Stimulated activated CD4-positive, alpha-beta T cell treated with anti-CD3 and anti-CD28 coated beads, Interleukin-12 subunit alpha, Interleukin-12 subunit beta, amount 100 ng/mL, for 24 hours (primary cell): ENCODE measurements at places on chromosomes 3 and 15.

GRCh38 chr3:47113669-47114365, 50.1 kb downstream of the SETD2 start:
- DNase-seq: no peak

- no peak for DNase-seq
These were observed 19.7 kb upstream of the ANO10 start for GRCh38 chr3:43641306-43642114.

- DNase-seq: no peak
These were observed 154.5 kb upstream of the BNIP2 start for GRCh38 chr15:59843609-59844008.

DNA sequence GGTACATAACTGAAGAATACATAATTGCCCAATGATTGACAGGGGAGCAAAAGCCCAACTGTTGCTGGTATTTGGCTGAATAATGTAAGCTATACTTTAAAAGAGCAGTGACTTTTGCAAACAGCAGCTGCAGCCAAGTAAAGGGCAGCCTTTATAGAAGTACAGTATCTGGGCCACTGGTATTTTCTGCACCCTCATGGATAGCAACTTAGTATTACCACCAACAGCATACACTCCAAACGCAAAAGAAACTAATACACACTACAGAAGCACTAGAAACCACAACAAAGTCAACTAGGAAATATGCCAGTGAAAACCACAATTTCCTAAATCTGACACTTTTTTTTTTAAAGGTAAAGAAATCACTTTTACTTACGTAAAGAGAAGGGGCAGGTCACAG, 206.1 kb downstream of the TIGIT start:
- DNase-seq: no peak

DNA sequence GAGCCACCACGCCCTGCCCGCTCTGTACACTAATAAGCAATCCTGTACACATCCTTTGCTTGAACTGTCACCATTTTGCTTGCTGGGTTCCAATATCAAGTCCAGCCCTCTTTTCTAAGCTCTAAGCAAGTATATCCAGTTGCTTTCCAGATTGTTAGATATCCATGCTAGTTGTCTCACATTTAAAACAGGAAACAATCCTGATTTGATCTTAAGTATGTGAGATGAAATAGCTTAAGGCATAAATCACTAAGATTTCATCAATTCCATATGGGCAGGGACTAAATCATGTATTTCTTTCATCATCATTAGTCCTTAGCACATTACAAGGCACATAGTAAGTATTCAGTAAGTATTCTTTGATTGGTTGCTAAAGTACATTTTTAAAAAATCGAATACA, 16.2 kb downstream of the ATP11B start:
- DNase-seq: no peak

- no peak for DNase-seq
These were observed 10.1 kb downstream of the SCN10A start for GRCh38 chr3:38805765-38806386.

GRCh38 chr15:84648539-84648938, 5.5 kb downstream of the WDR73 start:
- no peak for DNase-seq

GRCh38 chr15:42395838-42396237, 36.5 kb downstream of the CAPN3 start:
- DNase-seq: no peak

DNA sequence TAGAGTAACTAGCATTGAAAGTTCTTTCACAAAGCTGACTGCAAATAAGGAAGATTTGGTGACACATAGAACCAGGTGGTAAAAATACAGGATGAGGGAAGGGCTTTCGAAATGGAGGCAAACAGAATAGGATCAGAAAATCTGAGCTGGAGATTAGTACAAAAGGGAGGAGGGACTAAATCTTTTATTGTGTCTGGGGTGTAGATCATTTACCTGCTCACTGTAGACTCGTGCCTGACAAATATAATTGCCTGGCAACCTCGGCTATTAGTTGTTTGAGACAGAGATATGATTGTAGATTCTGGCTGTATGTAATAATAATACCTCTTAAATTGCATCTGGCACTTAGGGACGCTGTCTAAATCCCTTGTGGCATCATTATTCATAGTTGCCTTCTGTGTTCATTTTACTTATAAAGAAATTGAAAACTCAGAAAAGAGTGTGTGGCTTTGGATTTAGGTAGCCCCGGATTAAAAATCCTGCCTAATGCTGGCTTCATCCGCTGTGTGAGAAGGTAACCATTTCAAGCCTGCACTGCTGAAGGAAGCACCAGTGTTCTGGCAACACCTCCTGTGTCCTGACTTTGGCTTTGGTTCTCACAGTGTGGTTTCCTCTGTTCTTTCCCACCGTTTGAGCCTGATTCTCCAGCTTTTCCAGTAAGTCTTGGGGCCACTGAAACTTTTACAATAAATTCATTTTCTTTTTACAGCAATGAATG, 25.0 kb upstream of the GPR160 start:
- no peak for DNase-seq

DNA sequence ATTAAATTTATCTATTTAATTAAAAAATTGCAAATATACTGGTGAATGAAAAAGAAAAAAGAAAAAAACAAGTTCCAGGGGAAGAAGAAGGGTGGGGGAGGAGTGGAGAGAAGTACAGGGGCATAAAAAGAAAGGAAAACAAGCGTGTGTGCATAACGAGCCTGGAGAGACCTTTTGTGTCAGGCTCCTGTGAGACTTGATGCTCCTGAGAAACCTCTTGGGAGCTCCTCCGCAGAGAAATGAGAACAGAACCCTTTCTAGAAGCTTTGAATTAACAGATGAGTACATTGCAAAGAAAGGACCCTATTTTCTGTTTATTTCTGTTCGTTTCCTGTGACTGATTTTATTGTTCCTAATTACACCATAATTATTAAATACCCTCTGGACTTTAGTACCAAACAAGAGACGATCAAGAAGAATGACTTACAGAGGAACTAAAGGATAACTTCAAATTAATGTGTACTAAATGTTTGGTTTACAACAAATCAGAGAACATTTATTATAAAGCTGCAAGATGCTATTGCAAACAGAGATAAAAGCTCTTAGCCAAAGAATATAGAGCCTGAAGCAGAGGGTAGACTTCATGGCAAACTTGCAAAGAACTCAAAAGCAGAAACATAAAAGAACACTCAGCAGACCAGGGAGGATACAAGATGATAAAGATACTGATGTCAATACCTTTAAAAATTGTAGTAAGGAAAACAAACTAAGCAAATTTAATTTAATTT, 74.7 kb downstream of the DPPA2 start:
- DNase-seq: no peak

DNA sequence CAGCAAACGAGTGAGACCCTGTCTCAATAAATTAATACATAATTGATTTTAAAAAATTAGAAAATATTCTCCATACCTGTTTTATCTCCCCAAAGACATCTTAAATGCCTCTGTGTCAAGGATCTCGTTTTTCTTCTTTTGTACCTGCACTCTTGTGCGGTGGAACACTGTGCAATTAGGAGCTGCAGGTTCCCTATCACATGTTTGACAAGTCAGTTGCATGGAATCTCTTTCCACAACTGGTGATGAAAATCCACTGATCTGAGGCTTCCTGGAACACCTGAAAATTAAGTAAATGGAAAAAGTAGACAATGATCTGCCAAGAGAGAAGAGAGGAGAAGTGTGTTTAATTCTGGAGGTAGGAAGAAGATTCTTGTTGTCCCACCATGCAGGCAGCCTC, 3.0 kb upstream of the SNX22 start:
- DNase-seq: no peak

DNA sequence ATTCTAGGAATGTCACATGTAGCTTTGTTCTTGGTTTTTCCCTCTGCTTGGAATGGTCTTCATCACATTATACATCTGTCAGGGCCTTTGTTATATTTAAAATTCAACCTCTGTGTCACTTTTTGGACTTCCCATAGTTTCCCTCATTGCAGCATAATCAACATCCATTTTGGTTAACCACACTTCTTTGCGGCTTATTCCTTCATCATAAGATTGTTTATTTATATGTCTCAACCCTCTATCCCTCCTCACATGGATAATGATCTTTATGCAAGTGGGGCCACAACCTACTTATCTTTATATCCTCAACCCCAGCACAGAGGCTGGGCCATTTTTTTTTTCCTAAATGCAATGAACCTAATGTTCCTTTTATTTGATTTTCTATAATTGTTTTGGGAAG, 260.0 kb upstream of the THBS1 start:
- no peak for DNase-seq

DNA sequence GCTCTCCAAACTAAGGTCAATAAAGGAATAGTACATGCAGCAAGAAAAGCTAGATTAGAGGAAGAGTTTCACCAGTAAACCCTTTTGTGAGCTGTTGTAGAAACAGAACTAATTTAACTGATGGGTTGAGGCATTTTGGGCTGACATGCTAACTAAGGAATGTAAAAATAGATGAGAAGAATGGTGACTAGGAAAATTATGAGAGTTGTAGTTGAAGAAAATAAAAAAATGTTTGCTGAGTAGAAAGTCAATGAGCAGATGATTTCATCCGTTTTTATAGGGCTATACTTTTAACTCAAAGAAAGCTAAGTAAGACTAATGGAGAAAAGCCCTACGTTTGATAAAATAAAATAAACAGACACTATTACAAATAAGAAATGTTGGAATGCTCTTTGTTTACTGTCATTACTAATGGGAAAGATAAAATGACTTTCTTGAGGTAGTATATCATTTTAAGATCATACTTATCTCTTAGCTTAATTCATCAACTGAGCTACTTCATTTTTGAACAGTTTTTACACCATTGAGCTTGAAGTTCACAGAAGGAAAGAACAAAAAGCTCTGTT, 209.4 kb upstream of the DPH6 start:
- DNase-seq: no peak

DNA sequence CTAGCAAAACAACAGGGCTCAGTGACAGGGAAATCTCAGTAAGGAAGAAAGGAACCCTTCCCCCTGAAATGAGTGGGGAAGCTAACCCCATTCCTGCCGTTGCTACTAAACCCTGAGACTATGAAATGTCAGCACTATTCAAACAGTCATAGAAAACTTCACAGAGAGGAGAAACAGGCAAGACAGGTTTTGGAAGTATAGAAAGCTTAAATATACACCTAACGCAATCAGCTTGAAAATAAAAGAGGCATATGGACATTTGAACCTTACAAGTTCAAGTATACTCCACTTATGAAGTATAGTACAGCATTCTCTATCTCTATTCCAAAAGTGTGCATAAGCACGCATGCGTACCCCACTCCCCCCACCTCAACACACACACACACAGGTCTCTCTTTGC, 17.6 kb upstream of the FRMD4B start:
- DNase-seq: no peak

- no peak for DNase-seq
These were observed 94.2 kb downstream of the LIPC start for GRCh38 chr15:58525991-58526421.

DNA sequence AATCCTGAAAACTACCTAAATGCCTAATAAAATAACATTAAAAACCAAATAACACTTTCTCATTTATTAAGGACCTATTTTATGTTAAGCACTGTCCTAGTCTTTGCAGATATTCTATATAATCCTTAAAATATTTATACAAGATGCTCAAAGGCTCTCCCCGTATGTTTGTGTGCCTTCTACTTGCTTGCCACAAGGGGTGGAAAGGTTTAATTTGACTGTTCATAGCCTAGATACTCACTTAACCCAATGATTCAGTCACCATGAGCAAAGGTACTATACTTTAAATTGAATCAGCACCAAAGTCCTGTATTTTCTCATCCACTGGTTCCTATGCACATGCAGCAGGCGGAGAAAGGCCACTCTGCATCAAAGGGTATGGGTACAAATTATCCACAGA, 32.0 kb downstream of the LSAMP start:
- no peak for DNase-seq

DNA sequence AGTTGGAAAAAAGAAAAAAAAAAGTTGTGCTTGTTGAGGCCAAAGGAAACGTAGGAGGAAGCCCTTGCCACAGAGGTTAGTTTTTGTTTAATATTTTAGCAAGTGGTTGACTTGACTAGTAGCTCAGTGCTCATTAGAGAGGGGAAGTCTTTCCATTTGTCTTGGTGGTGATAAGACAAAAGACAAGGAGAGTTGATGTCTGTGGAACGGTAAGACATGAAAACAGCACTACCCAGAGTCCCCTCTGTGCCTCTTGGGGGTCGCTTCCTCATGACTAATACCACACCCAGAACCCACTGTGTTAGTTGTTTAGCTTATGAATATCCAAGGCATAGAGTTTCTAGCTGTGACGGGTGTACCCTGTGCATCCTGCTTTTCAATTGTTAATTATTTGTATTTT, 211.4 kb downstream of the ITPR1 start:
- no peak for DNase-seq

DNA sequence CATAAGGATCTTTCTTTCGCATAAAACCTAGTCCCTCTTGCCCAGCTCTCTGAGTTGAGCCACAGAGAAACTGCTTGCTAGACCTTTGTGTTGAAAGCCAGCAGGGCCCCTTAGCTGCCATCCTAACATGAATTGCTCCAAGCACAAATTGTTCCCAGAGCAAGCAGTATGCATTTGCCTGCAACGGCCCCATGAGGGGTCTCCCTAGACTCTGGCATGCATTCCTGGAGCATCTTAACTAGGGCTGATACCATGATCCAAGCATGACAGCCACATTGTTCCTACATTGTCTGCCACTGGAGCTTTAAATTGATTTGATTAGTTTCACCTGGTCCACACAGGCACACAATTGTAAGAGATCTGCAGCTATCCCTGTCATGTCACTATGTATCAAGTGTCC, 428.1 kb downstream of the TAFA4 start:
- DNase-seq: no peak

GRCh38 chr15:48279608-48280007, 51.6 kb upstream of the DUT start:
- no peak for DNase-seq

- DNase-seq: no peak
These were observed 16.3 kb upstream of the A4GNT start for GRCh38 chr3:138148503-138148902.

DNA sequence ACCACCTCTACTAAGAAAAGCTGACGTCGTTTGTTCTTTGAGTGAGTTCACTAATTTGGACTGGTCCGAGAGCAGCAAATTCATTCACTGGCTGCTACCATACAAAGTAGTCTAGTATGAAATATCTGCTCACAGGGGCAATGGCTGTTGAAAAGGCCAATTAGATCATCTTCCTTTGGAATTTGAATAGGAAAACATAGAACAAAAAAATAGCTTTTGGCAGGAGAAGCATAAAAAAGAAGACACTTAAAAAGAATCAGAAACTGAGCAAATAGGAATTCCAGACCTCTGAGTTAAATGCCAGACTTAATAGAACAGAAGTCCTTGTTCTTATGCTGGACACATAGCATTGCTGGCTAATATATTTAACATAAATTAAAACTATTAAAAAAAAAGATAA, 159.3 kb downstream of the IL1RAP start:
- no peak for DNase-seq

GRCh38 chr3:945738-946137, 147.1 kb upstream of the CNTN6 start:
- no peak for DNase-seq

DNA sequence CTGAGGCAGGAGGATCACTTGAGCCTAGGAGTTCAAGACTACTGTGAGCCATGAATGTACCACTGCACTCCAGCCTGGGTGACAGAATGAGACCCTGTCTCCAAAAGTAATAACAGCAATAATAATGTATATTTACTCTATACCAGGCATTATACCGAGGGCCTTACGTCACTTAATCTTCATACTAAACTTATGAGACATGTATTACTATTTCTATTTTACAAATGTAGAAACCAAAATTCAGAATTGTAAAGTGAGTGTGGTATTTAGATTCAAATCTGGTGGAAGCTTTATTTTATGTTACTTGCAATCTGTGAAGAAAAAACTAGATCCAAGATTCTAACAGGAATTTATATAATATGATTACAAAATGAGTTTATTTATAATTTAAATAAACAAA, 9.7 kb upstream of the BLM start:
- no peak for DNase-seq
